ENCODE measurements at places on chromosomes 1 and 21.

- DNase-seq, result no peak
Measured at GRCh38 chr1:107677697-107678096, 287.3 kb downstream of the VAV3 start.

- no peak for DNase-seq
Measured at GRCh38 chr1:209704584-209704983, at the start of gene HSD11B1. Gene HSD11B1, plus strand, starts transcription at chr1:209704846. Its CDS starts 97 bp downstream, at chr1:209704943.

DNA sequence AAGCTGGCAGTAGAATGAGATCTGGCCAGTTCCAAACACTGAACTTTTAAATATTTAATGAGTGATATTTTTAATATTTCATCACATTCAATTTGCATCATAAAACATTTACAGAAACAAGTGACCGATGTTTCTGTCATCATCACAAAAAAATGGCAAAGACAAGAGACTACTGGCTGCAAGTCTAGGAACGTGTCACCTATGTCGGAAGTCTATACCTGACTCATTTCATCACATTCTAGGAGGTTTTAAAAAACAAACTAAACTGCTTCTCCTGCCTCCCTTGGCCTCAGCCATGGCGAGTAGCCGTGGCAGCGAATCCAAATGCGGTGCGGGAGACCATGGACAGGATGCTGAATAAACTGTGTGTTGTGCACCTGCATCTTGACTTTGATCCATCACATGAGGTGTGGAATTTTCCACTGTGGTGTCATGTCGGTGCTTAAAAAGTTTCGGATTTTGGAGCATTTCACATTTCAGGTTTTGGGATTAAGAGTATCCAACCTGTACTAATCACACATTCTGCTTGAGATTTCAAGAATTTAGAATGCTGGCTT lies 43.1 kb downstream of the CLSTN1 start:
- DNase-seq, result no peak

DNA sequence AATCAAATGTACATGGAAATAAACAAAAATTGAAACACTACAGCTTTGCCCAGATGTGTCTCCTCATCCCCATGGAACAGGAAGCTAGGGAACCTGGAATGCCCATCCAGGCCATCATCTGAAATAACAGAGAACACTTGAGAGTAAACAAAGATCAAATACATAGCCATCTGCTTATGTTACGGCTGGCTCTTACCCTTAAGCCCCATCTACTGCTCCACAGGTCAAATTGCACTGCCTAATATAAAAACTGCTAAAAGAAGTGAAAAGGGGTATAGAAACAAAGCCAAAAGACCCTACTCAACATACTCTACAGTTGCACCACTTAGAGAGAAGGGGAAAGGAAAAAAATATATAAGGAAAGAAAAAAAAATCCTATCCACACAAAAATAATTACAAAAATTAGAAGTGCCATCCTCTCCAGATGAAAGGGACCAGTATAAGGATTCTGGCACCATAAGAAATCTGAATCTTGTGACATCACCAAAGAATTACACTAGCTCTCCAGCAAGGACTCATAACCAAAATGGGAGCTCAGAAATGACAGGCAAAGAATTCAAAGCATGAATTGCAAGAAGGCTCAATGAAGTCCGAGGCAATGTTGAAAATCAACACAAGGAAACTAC lies 26.9 kb downstream of the OR6Y1 start:
- no peak for DNase-seq

GRCh38 chr1:63807046-63807445 lies 33.2 kb downstream of the ROR1 start:
- DNase-seq, result no peak

GRCh38 chr1:187762118-187762517 lies 933.4 kb downstream of the PLA2G4A start:
- DNase-seq, result no peak

DNA sequence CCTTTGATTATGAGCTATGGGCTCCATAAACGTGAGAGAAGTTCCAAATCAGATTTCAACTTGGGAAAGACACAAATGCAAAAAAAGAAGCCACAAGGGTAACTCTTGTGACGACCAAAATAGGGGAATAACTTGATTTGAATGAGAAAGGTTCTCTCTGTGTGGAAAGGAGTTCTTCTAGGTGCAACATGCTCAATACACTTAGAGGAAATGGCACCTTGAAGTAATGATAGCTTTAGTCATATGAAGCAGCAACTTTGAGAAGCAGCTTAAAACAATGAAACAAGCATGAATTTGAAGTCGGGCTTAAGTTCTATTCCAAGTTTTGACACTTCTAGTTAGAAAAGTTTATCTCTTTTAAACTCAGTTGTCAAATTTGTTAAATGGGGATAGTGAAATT lies 21.8 kb upstream of the RGS1 start:
- DNase-seq, result no peak

DNA sequence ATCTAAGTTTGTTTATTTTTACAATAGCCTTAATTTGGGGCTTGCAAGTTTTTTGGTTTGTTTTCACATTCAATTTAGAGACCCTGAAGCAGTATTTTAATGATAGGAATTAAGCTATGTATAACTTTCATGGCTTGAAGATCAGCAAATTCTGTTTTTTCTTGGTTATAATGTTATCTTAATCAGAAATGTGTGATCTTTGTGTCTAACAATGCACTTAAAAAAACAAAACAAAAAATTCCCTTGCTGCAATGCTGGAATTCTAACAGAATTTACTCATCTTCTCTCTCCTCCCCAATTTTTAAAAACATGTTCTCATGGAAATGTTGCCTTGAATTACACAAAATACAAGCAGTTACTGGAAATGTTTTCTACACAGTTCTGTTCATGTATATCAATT lies 113.1 kb downstream of the OLFML2B start:
- no peak for DNase-seq

DNA sequence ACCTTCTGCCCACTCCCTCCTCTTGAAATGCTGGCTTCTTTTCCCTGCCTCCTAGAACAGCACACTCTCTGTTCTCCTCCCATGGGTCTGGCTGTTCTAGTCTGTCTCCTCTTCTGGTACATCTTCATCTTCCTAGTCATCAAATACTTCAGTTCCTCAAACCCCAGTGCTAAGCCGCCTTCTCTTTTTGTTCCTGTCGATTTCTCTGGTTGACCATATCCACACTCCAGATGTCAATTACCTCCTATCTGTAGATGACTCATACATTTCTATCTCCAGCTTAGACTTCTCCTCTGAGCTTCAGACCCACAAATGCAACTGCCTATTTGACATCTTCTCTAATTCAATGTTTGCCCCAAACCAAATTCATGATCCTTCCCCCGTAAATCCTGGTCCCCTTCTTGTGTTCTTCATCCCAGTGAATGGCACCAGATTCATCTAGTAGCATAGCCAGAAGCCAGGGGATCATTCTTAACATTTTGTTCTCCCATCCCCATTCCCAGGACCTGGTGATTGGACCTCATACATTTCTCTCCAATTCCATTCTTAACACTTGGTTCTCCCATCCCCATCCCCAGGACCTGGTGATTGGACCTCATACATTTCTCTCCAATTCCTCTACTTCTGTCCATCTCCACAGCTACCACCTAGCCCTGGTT lies 35.9 kb downstream of the USP24 start:
- DNase-seq, result peak; percentile 82

DNA sequence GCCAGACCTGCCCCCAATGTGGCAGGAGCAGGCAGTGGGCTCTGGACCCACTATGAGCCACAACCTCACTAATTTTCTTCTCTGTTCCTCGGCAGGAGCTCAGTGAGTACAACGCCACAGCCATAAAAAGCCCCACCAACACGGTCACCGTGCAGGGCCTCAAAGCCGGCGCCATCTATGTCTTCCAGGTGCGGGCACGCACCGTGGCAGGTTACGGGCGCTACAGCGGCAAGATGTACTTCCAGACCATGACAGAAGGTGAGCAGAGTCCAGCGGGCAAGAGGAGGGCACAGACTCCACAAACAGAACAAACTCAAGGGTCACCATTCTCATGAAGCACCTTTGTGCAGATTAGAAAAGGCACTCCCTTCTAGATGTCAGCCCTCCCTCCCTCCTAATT lies 79.9 kb downstream of the LACTBL1 start:
- no peak for DNase-seq

GRCh38 chr1:205379056-205379455 lies 22.3 kb upstream of the KLHDC8A start:
- DNase-seq, result no peak

GRCh38 chr1:160576884-160577283 lies 2.4 kb downstream of the CD84 start:
- no peak for DNase-seq

- no peak for DNase-seq
Measured at GRCh38 chr21:24367936-24368335, 1239.3 kb downstream of the MRPL39 start.

- DNase-seq, result peak; percentile 60
Measured at GRCh38 chr21:35565204-35565611, 495.1 kb downstream of the SETD4 start.

DNA sequence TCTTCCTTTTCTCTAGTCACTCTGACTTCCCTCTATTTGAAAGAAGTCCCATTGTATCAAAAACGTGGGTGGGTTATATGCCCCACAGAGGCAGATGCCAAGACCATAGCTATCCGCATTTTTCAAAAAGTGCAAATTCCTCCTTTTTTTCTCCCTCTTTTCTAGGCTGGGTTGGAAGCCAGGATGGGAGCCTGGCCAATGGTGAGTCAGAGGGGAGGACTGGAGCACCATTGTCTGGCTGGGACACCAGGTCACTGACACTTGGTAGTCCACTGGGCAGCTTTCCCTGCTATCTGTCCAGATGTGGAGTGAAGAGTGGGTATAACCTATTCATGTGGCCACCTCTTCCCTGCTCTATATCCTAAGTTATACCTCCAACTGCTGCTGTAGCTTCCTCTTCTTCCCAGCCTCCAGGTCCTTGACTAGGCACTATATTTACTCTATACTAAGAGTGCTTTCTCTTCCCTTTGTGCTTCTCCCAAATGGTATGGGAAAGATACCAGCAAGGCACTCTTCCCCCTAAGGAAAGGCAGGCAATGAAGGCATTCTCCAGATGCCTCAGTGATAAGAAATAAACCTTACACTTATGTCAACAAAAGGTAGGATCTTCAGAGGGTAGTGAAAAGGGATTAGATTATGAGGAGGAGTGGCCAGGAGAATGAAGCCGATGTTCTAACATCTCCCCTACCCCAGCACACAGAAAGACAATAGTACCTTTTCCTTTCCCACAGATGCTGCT lies 12.9 kb downstream of the PI4KB start:
- no peak for DNase-seq

GRCh38 chr1:56123826-56124225 lies 455.5 kb downstream of the PLPP3 start:
- no peak for DNase-seq

DNA sequence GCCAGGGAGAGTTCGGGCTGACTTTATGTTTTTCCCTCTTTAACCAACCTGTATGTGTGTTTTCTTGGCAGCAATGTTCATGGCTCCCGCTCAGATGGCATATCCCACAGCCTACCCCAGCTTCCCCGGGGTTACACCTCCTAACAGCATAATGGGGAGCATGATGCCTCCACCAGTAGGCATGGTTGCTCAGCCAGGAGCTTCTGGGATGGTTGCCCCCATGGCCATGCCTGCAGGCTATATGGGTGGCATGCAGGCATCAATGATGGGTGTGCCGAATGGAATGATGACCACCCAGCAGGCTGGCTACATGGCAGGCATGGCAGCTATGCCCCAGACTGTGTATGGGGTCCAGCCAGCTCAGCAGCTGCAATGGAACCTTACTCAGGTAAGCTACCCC lies 33.6 kb upstream of the ZFP69B start:
- no peak for DNase-seq

DNA sequence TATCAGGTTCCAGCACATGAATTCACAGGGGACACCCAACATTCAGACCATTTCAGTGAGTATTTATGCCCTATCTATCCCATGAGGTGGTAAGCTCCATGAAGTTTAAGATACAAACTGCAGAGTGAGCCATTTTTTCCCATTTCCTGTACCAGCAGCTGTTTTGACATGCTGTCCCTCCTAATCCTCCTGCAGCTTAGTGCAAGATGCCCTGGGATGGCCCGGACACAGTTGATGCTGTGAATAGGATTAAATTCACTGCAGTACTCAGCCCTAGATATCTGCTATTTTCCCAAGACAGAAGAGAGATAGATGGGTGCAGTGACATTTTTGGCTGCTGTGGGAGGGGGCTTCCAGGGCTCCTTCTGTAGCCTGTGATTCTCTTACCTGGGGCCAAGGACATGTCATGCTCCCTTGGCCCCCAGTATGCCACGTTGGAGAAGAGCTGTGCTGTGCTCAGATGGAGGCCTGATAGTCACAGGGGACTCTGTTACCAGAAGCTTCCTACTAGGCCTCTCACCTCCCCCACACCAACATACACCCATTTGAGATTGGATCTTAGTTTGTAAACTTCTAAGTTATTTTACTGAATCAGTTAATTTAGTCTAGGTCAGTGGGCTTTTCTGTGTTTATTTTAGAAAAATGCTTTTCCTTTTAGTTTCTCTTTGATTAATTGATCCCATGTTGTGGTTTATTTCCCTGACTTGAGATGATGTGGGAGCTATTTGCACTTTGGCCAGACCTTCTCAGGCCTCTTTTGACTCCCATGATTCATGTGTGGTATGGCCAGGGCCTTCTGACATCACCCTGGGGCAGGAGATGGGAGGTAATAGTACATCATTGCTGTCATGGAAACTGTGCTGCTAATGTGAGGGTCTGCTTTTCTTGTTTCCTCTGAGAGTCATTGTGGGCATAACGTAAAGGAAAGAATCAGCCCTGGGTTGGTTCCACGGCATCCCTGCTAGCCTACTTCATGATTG lies 92.6 kb downstream of the ST3GAL3 start:
- no peak for DNase-seq

- DNase-seq, result no peak
Measured at GRCh38 chr1:102640872-102641271, 467.4 kb downstream of the COL11A1 start.

- no peak for DNase-seq
Measured at GRCh38 chr1:42923367-42924081, 35.1 kb downstream of the SLC2A1 start.

GRCh38 chr1:198556971-198557370 lies 16.5 kb upstream of the ATP6V1G3 start:
- DNase-seq, result peak; percentile 23

DNA sequence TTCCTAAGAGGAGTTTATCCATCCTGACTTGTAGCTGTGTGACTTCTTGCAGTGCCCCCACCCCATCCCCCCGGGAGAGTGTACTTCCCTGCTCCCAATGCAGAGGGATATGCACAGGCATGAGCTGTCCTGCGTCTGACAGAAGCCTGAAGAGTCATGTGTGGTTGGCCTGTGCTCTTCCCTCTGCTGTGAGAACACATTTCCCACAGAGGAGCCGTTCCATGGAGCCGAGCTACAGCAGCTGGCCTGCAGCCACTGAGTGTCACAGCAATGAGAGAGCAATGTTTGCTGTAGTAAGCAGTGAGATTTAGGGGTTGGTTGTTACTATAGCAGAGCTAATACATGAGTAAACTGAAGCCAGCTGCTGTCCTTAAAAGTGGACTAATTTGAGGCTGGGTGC lies 22.0 kb downstream of the PARS2 start:
- no peak for DNase-seq

DNA sequence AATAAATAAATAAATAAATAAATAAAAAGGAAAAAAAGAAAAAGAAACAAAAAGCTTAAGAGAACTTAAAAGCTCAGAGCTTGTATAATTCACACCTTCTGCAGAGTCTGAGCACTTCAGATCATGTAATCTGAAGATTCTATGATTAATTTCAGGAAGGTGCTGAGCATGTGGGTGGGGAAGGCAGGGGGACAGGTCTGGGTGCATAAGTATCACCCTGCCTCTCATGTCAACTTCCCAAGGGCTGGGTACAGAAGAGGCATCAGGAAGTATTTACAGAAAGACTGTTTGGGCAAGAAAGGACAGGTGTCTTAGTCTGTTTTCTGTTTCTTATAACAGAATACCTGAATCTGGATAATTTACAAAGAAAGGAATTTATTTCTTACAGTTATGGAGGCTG lies 20.4 kb upstream of the PADI2 start:
- DNase-seq, result no peak
